ENCODE measurements at places on chromosomes 6 and 20.

DNA sequence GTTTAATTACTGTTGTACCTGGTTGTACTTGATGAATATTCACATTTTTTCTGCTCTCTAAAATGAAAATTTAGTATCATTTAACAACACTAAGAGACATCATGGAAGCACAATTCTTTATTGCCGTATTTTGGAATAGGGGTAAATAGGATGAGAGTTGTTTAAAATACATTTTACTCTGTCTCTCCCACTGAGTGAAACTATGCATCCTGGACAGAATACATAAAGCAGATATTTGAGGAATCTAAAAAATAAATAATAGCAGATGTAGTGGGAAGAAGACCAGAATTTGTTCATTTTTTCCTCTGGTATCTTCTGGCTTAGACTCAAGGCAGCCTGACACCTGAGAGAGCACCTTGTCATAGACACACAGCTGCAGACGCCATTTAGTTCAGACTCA lies 119.1 kb upstream of the AHI1 start:
- DNase-seq, result no peak

- DNase-seq, result no peak
Observed at GRCh38 chr20:38201356-38201755, 36.3 kb upstream of the TGM2 start.

DNA sequence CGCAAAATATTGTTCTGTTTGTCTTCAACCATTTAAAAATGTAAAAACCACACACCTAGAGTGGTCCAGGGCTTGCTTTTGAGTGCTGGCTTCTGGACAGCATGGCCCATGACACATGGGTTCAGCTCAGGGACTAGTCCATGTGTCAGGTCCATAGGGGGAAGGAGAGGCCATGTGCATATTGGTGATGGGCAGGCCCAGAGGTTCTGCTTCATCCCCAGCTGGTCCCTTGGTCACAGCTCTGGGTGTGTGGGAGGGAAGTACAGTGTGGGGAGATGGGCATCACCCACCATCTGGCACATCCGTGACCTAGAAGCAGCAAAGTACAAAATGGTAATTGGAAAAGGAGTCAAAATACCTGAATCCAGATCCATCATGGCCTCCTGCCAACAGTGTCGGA lies 50.7 kb downstream of the STK35 start:
- DNase-seq, result no peak

- DNase-seq, result no peak
Observed at GRCh38 chr6:168877821-168878282, 375.8 kb downstream of the THBS2 start.

DNA sequence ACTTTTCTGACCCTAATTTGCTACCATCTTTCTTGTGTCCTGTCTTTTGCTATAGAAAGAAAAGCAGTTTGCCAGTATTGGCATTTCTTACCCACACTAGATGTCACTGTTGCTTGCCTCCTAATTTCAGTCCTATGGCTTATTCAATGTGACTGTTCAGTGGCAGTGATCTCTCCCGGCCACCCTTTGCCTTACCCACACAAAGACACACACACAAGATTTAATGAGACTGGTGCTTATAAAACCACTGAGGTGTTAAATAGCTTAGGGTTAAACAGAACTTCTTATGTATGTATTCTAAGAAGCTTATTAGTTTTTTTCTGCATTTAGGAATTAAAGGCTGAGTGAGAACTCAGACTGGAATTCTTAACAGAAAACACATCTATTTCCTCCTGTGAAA lies 233.6 kb upstream of the ASCC3 start:
- DNase-seq, result peak; percentile 83

DNA sequence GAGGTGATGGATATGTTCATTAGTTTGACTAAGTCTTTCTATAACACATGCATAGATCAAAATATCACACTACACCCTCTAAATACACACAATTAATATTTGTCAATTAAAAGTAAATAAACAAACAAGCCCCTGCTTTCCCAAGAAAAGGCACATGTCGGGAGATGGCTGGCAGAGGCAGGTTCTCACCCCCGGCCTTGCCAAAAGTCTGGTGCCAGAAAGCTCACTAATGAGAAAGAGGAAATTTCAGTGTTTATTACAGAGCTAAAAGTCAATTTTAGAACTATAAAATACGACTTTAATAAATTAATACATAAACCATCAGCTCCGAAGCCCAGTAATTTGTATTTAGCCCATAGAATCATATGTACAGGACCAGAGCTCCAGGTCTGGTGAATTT lies 404.7 kb downstream of the PTPRT start:
- no peak for DNase-seq

DNA sequence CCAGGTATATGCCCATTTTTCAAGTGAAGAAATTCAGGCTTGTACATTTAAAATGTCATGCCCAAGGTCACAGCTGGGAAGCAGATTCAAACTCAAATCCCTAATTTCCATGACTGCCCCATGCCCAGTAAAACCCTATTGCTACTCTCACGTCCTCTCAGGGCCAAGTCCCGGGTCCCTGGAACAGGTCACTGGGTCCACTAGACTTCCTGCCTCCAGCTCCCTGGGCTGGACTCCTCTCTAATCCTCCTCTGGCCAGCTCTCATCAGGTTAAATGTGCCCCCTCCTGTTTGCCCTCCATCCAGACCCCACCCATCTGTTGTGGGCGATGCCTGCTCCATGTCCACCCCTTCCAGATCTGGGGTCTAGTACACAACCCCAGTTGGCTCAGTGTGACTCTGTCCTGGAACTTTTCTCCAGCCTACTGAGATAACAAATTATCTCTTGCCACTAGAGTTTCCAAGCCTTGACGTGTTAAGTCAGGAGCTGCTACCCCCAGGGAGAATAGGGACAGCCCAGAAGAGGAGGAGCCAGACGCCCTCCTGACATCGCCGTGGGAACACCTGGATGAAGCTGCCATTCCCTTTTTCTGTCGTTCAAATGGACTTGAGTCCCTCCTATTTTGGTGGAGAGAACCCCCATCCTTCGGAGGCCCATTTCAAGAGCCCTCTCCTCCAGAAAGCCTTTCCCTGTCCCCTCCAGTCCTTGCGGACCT lies 3.7 kb upstream of the SPDEF start:
- no peak for DNase-seq

Measured in cerebellar nuclear complex (tissue), 1 donor.